ENCODE measurements at places on chromosomes 1 and 21.

- peaks cover 4% of the 10 kb centered on the region for H3K36me3 ChIP-seq
- H3K4me3 ChIP-seq, result peak overlapping the region; percentile 98
- peak overlapping the region; percentile 43 for H3K27ac ChIP-seq
- peaks cover 57% of the 10 kb centered on the region for H3K4me1 ChIP-seq
- no peak for DNase-seq
- no peaks in the 10 kb centered on the region for H3K27me3 ChIP-seq
Measured at GRCh38 chr1:35883635-35884101, 659 bp downstream of the AGO1 start.

DNA sequence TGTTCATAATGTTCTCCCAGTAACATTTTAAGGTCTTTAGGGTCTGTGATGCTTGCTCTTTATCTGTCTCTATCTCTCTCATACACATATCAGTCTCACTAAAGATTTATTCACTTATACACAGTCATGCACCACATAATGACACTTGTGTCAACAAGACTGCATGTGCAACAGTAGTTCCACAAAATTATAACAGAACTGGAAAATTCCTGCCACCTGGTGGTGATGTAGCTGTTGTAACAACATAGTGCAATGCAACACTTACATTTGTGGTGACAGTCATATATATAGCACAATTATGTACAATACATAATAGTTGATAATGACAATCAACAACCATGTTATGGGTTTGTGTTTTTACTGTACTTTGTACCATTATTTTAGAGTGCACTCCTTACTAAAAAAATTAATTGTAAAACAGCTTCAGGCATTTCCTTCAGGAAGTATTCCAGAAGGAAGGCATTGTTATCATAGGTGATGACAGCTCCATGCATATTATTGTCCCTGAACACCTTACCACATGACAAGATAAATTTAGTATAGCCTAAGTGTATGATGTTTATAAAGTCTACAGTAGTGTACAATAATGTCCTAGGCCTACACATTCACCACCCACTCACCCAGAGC, 8.1 kb downstream of the TDRD5 start:
- no peaks in the 10 kb centered on the region for H3K4me1 ChIP-seq
- no peak overlapping the region for H3K27ac ChIP-seq
- H3K4me3 ChIP-seq, result no peak overlapping the region
- DNase-seq, result no peak

DNA sequence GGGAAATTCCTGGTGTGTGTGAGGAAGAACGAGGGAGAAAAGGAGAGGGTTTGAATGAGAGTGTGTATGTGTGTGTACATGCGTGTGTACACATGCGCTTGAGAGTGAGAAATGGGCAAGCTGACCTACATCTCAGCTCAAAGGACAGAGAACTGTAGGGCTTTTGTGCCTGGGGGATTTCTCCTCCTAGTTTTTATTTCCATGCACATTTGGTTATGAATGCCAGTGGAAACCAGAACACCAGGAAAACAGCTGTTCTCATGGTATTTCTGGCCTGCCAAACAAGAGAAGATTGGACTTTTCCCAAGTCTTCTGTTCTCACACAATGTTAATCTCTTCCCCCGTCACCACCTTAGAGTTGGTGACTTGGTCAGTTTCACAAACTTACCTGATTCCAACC, 45.2 kb downstream of the SLC44A3 start:
- peaks cover 9% of the 10 kb centered on the region for H3K4me1 ChIP-seq
- H3K36me3 ChIP-seq, result no peaks in the 10 kb centered on the region
- H3K27ac ChIP-seq, result no peak overlapping the region
- no peak for DNase-seq
- no peak overlapping the region for H3K4me3 ChIP-seq

DNA sequence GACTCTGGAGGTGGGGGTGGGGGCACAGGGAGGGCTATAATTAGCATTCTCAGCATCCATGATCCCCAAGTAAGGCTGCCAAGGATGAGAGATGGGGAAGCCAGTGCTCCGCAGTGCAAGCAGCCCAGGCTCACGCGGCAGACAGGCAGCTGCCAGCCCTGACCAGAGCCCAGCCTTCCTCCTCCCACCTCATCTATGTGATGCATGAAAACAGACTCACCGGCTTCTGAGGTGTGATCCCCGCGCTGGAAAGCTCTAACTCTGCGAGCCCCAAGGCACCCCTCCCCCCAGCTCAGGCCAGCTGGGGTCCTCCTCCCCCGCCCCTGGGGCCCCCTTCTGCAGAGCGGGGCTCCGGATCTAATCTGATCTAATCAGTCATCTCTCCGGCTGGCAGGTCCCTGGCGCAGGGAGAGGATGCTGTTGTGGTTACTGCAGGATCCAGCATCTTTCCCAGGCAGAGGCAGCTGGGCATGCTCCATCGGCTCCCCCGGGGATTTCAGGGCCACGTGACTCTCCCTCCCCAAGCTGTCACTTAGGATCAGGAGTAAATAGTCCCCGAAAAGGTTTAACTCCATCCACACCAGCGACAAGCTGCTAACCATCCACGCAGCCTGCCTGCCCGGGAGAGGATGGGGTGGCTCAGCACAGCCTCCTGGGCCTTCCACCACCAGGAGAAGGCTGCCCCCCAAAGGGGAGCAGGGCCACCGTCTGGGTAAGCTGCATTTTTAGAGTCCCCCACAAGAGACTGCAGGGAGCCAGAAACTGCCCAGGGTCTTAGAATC, at the start of gene PLEKHA6:
TSS of gene PLEKHA6 (minus strand) at position 456 of the 782 bp plus-strand sequence. CDS start 86,202 bp downstream, outside the sequence.
- no peak within 1 kb of the TSS for H3K4me3 ChIP-seq
- no peak for DNase-seq
- H3K4me1 ChIP-seq, result peaks cover 13% of the 10 kb centered on the region
- no peaks in the 10 kb centered on the region for H3K36me3 ChIP-seq
- H3K27ac ChIP-seq, result no peak within 1 kb of the TSS

GRCh38 chr1:160858097-160858496, 4.6 kb downstream of the CD244 start:
- no peaks in the 10 kb centered on the region for H3K27me3 ChIP-seq
- H3K4me1 ChIP-seq, result peaks cover 77% of the 10 kb centered on the region
- peak overlapping the region; percentile 43 for H3K4me3 ChIP-seq
- peaks cover 28% of the 10 kb centered on the region for H3K36me3 ChIP-seq

Measured in CD14-positive monocyte (primary cell).